ENCODE measurements at places on chromosomes 7 and 10.

- no peak for DNase-seq
Measured at GRCh38 chr7:149489391-149490024, 8.1 kb downstream of the ZNF746 start.

- no peak for DNase-seq
Measured at GRCh38 chr10:110392868-110393740, 88.4 kb upstream of the SMNDC1 start.

- no peak for DNase-seq
Measured at GRCh38 chr7:156117542-156118247, 305.4 kb upstream of the SHH start.

DNA sequence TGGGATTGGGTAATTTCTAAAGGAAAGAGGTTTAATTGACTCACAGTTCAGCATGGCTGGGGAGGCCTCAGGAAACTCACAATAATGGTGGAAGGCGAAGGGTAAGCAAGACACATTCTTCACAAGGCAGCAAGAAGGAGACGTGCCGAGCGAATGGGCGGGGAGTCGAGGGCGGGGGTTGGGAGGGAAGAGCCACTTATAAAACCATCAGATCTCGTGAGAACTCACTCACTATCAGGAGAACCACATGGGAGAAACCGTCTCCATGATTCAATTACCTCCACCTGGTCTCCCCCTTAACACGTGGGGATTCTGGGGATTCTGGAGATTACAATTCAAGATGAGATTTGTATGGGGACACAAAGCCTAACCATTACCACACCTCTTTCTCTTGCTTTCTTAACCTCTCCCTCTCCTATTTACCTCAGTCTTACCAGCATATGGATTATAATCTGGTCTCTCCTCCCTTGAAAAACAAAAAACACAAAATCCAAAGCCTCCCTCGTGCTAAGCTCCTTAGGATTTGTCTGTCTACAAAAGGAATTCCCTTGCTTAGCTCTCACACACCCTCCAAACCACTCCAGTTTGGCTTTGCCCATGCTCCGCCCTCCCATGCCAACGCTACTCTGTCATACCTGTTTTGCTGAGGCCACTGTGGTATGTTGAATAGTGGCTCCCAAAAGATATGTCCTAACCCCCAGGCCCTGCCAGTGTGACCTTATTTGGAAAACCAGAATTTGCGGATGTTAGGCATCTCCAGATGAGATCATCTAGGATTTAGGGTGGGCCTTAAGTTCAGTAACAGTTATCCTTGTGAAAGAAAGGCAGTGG is 19.6 kb upstream of the EFCAB10 start:
- DNase-seq = no peak

- DNase-seq = no peak
Measured at GRCh38 chr10:48799341-48800006, 114.8 kb downstream of the WDFY4 start.

GRCh38 chr10:60262647-60263126 is 127.0 kb downstream of the ANK3 start:
- no peak for DNase-seq
